HFFc6 (cell line): ENCODE measurements at places on chromosomes 1 and 21.
A peak's percentile ranks its signal among the peaks of the same experiment; 100 is the strongest.

GRCh38 chr1:27255136-27255535 lies 20.7 kb downstream of the WDTC1 start:
- no peak for DNase-seq

- DNase-seq = peak; percentile 73
These were observed 25.7 kb upstream of the SLC19A2 start for GRCh38 chr1:169511316-169512005.

DNA sequence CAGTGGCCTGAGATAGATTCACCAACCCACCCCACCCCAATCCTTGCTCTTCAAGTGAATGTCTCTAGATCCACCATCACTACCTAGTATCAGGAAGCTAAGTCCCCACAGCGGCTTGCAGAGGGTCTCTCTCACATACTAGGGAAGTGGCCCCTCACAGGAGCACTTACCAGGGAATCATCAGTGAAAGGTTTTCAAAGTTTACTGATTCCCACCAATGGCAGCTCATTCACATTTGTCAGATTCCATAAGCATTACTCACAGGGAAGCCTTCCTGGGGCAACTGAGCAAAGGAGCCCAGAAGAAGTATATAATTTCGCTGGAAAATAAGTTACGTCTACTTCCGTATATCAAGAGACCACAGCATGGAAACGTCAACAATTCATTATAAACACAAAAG lies 120.8 kb downstream of the GREM2 start:
- peak; percentile 20 for DNase-seq

GRCh38 chr1:199002661-199003060 lies 363.8 kb downstream of the PTPRC start:
- no peak for DNase-seq

DNA sequence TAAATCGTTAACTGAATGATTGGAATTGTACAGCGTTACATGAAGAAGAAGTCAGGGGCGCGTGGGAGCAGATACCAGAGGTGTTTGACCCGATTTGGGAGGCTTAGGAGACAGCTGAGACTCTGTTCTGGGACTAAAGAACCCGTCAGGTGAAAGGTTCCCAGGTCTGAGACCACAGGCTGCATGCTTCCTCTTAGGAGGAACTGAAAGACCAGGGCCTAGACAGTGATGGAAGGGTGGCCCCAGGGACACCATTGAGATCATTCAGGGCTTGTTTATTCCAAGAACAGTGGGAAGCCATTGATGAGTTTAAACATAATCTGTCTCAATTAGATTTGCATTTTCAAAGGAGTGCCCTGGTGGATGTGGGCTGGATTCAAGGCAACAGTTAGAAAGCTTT lies 904 bp downstream of the KLF17 start:
- no peak for DNase-seq

- DNase-seq = no peak
These were observed 24.1 kb downstream of the PTGER3 start for GRCh38 chr1:71023515-71023914.

DNA sequence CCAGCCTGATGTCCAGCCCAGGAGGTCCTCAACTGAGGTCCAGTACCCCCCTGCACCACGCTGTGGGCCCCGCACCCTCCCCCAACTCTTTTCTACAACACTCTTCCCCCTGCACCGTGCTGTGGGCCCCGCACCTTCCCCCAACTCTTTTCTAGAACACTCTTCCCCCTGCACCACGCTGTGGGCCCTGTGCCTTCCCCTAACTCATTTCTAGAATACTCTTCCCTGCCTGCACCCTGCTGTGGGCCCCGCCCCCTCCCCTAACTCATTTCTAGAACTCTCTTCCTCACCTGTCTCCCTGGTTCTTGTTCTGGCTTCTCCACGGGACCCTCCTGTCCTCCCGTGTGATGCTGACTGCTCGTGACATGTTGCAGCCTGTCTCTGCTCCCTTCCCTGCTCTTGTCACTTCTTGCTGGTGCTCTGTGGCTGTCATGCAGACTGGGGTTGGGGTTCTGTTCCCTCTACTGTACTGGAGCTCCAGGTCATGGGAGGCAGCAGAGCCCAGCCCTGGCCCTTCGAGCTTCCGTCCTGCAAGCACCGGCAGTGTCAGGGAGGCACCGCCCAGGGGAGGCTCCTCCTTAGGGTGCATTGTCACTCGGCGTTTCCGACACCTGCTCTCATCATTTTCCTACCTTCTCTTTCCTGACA lies 160.1 kb upstream of the COL6A1 start:
- DNase-seq = no peak

DNA sequence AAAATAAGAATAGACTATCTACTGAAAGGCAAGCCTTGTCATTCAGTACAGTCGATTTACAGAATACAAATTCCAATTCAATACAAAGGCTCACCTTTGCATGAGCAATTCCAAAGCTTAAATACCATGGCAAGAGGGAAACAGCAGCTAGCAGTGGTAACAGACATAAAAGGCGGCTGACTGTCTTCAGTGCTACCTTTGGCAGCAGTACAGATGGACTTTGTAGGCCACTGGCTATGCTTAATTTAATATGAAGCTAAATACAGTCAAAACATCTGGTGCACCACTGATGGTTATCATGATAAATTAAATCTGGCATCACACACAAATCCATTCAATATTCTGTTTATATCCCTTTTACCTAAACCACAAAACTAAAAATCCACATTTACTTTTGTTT lies 62.4 kb downstream of the RERE start:
- no peak for DNase-seq

- no peak for DNase-seq
These were observed 44.9 kb downstream of the GLIS1 start for GRCh38 chr1:53693773-53694717.

DNA sequence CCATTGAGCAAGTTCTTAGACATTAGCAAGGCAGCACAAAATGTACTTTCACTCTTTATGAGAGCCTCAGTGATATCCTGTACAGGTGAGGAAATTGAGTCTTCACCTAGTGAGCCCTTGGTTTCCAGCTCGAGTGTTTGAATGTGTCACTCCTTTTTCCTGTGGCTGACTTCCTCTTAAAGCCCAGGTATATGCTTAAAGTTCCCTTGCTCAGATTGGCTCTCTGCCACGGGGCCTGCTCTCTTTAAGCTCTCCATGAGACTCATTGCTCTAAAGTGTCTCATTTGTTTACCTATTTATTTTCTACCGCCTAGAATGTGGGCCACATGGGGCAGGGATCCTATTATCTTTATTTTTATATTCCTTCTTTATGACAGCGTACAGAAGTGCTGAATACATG lies 324.9 kb downstream of the SIPA1L2 start:
- no peak for DNase-seq

DNA sequence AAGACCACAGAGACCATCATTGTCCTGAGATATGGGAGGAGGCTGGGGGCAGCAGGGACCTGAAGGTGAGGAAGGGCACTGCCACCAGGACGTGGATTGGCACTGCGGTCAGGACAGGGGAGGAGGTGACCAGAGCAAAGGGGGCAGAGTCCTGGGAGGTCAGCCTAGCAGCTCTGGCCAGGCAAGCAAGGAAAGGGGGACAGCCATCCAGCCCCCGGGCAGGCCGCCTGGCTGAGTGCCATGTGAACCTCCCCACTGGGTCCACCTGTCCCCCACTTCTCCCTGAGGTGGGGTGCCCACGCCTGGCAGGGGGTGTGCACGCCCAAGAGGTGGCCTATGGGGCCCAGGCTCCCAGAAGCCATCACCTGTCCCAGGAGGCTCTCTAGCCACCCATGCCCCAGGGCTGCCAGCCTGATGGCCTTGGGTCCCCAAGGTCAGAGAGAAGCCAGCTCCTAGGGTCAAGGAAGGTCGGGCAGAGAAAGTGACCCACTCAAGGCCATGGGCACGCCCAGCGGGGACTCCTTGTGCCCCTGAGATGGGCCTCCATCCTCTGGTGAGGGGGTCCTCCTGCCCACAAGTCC lies 17.6 kb upstream of the PTTG1IP start:
- DNase-seq = no peak

DNA sequence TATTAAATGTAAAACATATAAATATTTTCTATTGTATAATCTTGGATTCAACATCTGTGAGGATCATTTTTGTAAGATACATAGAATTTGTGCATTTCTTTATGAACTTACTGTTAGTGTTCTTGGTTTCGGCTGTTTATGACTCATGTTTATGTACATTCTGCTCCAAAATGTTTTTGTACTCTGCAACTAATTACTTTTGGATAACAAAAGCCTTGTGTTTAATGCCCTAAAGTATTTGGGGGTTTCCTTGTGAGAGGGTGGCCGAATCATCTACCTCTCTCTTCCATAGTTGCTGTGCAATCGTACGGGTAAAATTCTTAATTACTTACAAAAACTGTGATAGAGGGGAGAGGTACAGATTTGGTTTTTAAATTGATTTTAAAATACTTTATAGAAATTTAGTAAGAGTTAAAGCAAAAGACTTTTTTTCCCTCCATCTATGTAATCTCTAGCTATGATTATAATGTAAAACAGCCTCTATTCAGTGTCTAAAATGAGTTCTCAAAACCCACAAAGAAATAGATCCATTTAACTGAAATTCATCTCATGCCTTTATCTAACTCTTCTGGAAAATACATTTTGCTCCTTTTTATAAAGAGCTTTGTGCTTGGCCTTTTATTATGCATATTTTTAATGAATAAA lies 38.7 kb upstream of the LRRC8C start:
- no peak for DNase-seq

GRCh38 chr1:43781574-43781973 lies 74.2 kb downstream of the ST3GAL3 start:
- DNase-seq = no peak

DNA sequence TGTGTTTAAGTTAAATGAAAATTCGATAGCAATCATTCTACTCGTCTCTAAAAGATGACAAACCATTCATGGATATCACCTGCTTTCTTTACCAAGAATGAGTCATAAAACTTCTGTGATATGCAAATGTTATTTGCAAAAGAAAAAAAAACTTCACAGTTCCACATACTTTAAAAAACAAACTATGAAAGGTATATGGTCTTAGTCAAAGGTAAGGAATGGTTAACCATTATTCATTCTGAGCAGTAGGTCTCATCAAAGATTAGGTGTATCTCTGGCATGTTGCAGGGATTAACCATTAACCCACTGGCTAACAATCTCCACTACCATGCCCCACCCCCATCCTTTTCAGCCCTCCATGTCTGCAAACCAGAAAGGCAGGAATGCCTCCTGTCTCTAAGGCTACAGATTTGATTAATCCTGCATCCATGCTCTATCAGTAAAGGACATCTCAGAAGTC lies 44.4 kb downstream of the PTPN14 start:
- DNase-seq = no peak

DNA sequence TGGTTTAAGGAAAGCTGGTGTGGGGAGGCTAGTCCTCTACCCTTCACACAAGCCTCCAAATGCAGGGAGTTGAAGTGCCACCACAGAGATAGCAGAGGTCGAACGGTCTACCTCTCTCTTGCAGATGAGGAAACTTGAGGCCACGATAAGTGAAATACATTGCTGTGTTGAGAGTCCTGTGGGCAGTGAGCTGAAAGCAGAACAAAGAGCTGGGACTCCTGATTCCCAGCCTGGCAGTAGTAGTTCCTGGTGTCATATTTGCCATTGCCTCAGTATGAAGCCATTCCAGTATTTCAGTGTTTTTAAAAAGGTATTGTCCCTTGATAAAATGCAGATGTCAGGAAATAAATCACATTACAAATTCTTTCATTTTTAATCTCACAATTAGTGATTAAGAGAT lies 28.6 kb downstream of the AK4 start:
- DNase-seq = no peak

- peak; percentile 45 for DNase-seq
These were observed 45.0 kb upstream of the DAB1 start for GRCh38 chr1:57468641-57469523.

GRCh38 chr1:155018617-155019348 lies 14.8 kb downstream of the DCST2 start:
- DNase-seq = no peak

- DNase-seq = no peak
These were observed 1.1 kb upstream of the LMNA start for GRCh38 chr1:156113282-156113950.

GRCh38 chr21:26408511-26408910 lies 164.6 kb downstream of the CYYR1 start:
- DNase-seq = no peak

- no peak for DNase-seq
These were observed 391 bp upstream of the CENPS start for GRCh38 chr1:10429868-10430215.

- DNase-seq = no peak
These were observed 20.2 kb downstream of the LHX9 start for GRCh38 chr1:197937381-197937780.

DNA sequence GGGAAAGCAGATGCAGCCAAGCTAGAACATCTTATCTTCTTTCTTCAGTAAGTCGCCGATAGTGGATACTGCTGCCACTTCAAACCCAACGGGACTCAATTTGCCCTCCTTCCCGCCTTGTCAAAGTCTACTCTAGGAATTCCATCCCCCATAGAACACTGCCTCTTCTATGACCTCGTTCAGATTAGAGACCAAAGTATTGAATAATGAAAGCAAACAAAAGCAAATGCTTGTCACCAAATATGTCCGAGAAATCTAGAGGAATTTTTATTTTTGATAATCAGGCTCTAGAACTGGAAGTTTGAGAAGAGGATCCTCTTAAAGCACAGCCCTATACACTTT lies 853 bp upstream of the RRAGC start:
- DNase-seq = no peak

GRCh38 chr1:12461754-12462153 lies 156.3 kb downstream of the DHRS3 start:
- DNase-seq = no peak

DNA sequence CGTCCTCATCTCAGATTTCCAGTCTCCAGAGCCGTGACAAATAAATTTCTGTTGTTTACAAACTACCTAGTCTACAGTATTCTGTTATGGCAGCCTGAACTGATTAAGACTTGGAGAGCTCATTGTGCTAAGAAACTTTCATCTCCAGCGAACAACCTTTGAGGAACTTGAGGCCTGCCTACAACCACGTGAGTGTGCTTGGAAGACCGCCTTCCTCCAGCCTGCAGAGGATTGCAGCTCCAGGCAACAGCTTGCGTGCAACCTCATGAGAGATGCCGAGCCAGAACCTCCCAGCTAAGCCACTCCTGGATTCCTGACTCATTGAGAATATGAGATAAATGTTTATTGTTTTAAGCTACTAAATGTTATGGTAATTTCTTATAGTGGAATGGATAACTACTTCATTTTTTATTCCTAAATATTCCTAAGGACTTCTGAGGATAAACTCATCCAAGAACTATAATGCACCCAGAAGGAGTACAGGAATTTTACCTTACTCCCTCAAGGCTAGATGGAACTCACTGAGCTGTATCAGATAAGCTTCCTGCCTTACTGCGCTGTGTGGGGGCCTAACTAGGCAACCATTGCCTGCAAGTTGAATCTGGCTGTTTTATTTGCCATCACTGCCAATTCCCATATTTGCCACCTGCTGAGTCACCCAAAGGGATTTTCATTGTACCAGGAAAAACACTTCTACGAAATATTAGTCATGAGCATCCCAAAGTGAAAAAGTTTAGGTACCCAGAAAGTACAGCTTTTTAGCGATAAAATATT lies 17.6 kb downstream of the FAM177B start:
- peak; percentile 99 for DNase-seq

DNA sequence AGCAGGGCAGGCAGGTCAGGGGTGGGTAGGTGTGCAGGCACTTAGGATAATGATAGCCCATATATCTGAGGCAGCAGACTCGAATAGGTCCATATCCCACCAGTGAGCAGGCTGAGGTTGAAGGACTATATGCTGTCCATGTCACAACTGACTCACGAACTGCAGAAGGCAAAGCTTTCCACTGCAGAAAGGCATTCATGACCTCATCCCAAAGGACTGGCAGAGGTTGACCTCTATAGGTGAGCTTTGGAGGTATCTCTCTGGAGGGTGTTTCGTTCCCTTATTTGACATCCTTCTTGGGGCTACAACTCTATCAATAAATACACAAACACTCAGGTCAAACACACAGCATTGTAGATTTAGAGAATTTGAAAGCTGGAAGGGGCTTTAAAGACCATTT lies 42.8 kb upstream of the MARK1 start:
- no peak for DNase-seq
